ENCODE measurements at places on chromosomes 7 and 10. TPM values are rescaled to one million over a fixed set of nuclear protein-coding genes. Genes with fewer than 3 reads are reported as not detected.

The ABCF2 gene
- 62.2 TPM for total RNA-seq

The SLIT1 gene
- total RNA-seq, result not detected

The IL2RA gene
- total RNA-seq, result not detected

The KIN gene
- 6.0 TPM for total RNA-seq

The KIAA1549 gene
- 1.4 TPM for total RNA-seq

The CCL24 gene
- 0.28 TPM for total RNA-seq

The RPA3 gene
- total RNA-seq, result 21.9 TPM

The OR2F1 gene
- not detected for total RNA-seq

The OGDHL gene
- 0.14 TPM for total RNA-seq
